ENCODE measurements at places on chromosomes 2 and 18.

- no peak for DNase-seq
Observed at GRCh38 chr2:112239862-112240261, 15.0 kb downstream of the ZC3H8 start.

DNA sequence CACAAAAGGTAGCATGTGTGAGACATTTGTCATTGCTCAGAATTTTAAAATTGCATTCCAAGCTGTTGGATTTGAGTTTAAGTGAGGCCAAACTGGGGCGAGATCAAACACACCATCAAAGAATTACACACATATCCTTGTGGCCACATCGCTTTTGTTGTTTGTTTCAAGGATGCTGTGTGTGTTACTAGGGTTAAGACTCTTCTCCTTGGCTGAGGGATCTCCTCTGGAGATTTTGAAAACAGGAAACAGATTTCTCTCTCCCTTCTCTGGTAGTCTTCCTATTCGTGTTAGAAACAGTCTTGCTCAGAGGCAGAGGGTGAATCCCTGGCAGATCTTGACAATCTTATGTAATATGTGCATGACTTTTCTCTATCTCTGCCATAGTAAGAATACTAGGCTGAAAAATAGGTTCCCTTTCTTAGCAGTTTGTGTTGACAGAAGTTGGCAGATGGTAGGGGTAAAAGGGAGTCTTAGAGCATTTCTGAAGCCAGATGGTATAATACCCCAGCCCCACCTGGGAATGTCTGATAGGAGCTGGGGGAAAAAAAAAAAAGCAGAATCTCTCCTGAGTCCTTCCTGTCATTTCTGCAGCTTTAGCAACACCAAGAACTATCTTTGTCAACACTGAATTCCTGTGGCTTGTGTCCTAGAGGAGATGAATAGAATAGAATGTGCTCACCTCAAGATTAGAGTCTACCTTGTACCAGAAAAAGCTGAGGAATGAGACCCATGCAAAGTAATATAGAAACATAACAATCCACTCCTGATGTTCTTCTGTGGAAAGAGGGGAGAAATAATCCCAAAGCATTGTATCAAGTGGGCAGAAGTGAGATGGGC lies 101.8 kb downstream of the XRCC5 start:
- no peak for DNase-seq

- peak; percentile 0 for DNase-seq
Observed at GRCh38 chr2:184004289-184004947, 593.9 kb upstream of the ZNF804A start.

DNA sequence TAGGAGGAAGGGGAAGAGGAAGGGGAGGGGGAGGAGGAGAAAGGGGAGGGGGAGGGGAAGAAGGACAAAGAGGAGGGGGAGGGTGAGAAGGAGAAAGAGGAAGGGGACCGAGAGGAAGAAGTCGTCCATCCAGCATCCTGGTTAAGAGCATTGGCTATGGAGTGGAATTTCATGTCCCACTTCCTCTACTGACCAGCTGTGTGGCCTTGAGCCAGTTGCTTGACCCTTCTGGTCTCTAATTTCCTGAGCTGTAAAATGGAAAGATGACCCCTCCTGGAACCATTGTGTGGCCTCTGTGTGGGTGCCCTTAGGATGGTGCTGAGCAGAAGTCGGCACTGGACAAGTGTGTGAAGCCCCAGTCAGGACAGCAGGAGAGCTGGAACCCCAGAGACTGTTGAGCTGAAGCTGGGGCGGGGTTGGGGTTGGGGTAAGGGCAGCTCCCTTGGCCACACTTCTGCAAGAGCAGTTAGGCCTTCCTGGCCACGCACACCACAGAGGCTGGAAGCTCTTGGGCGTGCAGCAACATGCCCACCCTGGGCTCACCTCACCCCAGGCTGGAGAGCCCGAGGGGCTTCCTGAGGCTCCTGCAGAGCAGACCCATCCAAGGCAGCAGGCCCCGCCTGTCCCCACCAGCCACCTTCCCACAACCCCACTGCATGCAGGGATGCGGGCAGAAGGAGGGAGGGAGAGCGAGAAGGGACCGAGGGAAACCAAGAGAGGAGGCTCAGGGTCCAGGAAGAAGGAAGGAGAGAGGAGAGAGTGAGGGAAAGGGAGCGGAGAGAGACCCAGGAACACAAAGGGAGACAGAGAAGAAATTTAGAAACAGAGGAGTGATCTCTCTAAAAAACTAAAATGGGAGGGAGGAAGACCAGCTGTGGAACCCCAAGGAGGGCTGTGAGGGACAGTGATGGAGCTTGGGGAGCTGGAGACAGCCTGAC lies 16.2 kb downstream of the ADRA2B start:
- DNase-seq, result no peak

DNA sequence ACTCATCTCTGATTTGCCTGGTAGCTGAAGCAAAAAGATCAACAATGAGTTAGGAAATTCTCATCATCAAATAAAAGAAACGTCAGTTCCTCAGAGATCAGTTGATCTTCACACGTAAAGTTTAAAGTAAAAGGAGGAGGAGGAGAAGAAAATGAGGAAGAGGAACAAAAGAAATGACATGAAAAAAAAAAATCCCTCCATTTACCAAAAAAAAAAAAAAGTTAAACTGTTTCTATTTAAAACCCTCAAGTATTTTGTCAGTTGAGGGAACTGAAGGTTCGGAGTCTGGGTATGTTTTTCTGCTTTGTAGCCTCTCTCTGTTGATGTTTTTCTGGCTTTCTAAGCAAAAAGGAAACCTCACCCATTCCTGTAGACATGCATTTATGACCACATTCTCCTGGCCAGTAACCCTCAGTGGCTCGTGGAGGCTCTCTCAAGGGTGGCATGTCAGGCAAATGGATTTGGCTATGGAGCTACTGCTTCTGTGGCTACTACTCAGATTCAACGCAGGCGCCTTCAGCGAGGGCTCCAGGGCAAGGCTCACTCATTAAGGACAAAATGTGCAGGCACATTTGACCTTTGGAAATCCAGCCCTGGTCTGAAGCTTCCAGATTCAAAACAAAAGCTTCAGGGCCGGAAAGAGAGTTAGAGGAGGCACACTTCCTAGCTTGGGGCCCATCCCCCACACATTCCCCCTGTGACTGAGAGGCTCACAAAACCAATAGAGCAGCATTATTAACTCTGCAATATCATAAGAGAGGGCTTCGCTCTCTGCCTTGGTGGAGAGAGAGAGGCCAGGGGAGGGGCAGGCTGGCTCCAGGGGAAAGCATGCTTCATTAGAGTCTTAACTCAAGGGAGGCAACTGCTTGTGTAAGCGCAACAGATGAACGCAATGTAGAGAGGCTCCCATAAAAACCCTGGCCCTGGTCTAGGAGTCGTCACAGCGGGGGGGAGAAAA lies 22.3 kb downstream of the KLF7 start:
- DNase-seq, result no peak

GRCh38 chr2:129862668-129863067 lies 116.8 kb upstream of the RAB6C start:
- no peak for DNase-seq

DNA sequence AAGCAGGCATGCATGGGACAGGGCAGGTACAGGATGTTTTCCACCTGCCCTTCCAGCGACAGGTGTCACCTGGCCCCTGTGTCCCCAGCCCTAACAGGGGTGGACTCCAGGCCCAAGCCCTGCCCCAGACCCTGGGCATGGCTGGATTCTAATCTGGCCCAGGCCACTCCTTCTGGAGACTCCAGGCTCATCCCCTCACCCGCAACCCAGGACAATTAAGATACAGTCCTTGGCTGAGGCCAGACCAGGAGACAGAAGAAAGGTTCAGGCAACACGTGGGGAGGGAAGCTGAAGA lies 9.5 kb downstream of the BIN1 start:
- no peak for DNase-seq

DNA sequence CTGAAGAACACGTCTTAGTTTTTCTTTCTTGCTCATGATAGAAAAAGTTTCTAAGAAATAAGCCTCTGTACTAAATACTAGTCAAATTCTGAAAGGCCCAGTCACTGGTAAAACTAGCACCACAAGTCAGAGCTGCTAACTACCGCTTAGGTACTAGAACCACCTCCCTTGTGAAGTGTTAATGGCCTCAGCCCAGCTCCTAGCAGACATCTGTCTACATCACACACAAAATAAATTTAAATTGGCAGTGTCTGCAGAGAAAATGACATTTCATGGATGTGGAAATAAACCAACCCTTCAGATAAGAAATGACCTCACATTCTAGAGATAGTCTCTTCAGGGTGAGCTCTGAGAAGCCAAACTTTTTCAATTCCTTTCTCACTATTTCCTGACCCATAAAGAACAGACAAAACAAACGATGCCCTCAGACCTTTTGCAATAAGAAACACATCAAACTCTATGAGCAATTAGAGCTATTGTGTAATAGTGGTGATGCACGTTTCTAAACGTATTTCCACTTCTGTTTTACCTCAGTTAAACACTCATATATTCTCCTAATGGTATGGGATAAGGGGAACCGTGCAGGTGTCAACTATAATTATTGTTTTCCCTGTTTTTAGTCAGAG lies 70.3 kb upstream of the DSG1 start:
- DNase-seq, result no peak
